ENCODE measurements at places on chromosomes 11 and 22.

GRCh38 chr11:35623621-35624168, 5.4 kb downstream of the FJX1 start:
- H3K27me3 ChIP-seq, result peaks cover 55% of the 10 kb centered on the region
- H3K4me3 ChIP-seq, result no peak overlapping the region
- peaks cover 8% of the 10 kb centered on the region for H3K4me1 ChIP-seq
- H3K36me3 ChIP-seq, result no peaks in the 10 kb centered on the region
- H3K27ac ChIP-seq, result no peak overlapping the region

GRCh38 chr11:69301081-69301454, 7.1 kb downstream of the MYEOV start:
- H3K36me3 ChIP-seq, result peaks cover 2% of the 10 kb centered on the region
- no peak for DNase-seq
- no peak overlapping the region for H3K4me3 ChIP-seq

- peaks cover 71% of the 10 kb centered on the region for H3K4me1 ChIP-seq
- no peak for DNase-seq
- H3K36me3 ChIP-seq, result peaks cover 37% of the 10 kb centered on the region
- no peak overlapping the region for H3K4me3 ChIP-seq
These were observed 97.7 kb downstream of the CD44 start for GRCh38 chr11:35236667-35237003.

- DNase-seq, result no peak
- H3K27ac ChIP-seq, result no peak overlapping the region
- H3K36me3 ChIP-seq, result no peaks in the 10 kb centered on the region
- no peak overlapping the region for H3K4me3 ChIP-seq
- no peaks in the 10 kb centered on the region for H3K27me3 ChIP-seq
- H3K4me1 ChIP-seq, result no peaks in the 10 kb centered on the region
These were observed 108.4 kb downstream of the FAT3 start for GRCh38 chr11:92332986-92333385.

GRCh38 chr11:76185511-76185910, 20.8 kb downstream of the WNT11 start:
- peaks cover 23% of the 10 kb centered on the region for H3K27me3 ChIP-seq
- DNase-seq, result no peak
- peaks cover 2% of the 10 kb centered on the region for H3K4me1 ChIP-seq
- H3K36me3 ChIP-seq, result no peaks in the 10 kb centered on the region
- no peak overlapping the region for H3K4me3 ChIP-seq

DNA sequence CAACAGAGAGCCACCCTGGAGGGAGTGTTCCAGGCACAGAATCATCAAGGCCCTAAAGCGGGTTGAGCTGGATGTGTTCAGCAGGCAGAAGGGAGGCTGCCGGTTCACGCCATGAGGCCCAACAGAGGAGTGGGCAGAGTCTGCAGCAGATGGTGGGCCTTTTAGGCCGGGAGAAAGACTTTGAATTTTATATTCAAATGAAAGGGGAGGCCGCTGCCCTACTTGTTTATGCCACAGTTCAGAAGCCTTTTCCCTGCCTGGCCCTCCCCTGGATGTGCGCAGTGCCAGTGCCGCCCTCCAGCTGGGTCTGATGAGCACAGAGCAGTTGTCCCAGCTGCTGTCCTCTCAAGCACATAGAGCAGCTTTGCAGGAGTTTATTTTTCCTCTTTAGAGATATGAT, 46.9 kb upstream of the TTC12 start:
- no peak overlapping the region for H3K27ac ChIP-seq
- no peak for DNase-seq
- H3K4me1 ChIP-seq, result no peaks in the 10 kb centered on the region

DNA sequence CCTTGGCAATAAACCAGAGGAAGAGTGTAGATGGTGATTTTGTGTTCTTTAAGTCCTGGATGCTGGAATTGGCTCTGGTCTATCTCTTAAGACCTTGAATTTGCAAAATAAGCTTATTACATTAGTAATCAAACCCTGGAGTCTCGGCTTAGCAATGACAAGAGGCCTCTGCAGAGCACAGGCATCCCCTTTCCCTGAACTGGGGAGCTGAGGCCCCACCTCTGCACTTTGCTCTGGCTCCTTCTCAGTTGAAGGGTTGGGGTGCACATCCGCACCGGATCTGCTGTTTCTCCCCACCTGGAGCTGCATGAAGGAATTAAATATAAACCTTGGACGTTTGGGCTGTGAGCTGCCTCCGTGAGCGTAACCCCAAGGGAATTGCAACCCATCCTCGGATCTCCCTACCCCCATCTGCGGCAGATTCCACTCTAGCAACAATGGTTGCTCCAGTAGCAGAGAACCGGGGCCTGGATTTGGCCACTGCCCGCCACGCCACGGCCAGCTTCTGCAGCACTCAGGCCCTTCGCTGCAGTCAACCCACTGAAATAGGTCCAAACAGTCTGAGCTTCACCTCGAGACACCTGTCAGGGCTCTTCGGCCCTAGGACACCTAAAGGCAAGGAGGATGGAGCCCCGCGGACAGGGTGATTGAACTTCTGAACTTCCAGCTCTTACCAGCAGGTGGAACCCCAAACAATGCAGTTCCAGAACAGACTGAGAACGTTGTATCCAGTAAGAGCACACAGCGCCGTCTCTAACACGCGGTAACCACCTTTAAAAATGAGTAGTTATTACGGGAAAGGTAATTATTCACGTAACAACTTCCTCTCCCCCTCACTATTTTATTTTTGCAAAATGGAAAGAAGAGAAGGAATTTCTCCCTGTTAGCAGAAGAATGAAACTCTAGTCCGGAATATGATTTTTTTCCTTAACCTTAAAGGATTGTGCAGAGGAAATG, 54.8 kb upstream of the CAPRIN1 start:
- peaks cover 9% of the 10 kb centered on the region for H3K4me1 ChIP-seq
- H3K4me3 ChIP-seq, result no peak overlapping the region
- peaks cover 50% of the 10 kb centered on the region for H3K27me3 ChIP-seq
- no peak overlapping the region for H3K27ac ChIP-seq
- DNase-seq, result peak; percentile 83

DNA sequence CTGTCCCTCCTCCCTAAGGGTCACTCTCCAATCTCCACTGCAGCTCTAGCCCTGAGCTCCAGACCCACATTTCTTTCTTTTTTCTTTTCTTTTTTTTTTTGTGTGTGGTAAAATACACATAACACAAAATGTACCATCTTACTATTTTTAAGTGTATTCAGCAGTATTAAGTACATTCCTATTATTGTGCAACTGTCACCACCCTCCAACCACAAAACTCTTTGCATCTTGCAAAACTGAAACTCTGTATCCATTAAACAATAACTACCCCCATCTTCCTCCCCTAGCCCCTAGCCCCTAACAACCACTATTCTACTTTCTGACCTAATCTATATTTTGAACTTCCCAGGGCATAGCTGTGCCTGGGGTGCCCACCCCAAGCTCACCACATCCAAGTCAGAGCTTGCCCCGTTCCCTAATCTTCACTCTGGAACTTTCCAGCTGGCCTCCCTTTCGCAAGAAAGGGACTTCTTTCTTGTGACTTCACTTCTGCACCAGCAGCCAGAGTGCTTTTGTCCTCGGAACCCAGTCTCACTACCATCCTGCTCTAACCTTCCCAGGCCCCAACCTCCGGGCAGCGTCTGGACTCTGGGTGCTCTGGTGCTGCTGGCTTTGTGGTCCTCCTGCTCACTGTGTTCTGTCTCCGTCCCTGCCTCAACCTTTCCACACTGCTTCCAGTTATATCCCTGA, 30.7 kb downstream of the PARVG start:
- no peak overlapping the region for H3K27ac ChIP-seq
- H3K27me3 ChIP-seq, result no peaks in the 10 kb centered on the region
- no peak overlapping the region for H3K4me3 ChIP-seq
- no peak for DNase-seq
- H3K4me1 ChIP-seq, result peaks cover 15% of the 10 kb centered on the region

- no peak for DNase-seq
- no peaks in the 10 kb centered on the region for H3K27me3 ChIP-seq
- no peaks in the 10 kb centered on the region for H3K4me1 ChIP-seq
- no peak overlapping the region for H3K27ac ChIP-seq
- H3K36me3 ChIP-seq, result no peaks in the 10 kb centered on the region
These were observed 429.6 kb downstream of the BRD1 start for GRCh38 chr22:49398115-49398514.

- H3K4me3 ChIP-seq, result no peak overlapping the region
- peaks cover 18% of the 10 kb centered on the region for H3K36me3 ChIP-seq
- H3K4me1 ChIP-seq, result peaks cover 4% of the 10 kb centered on the region
- no peak for DNase-seq
These were observed 35.9 kb downstream of the PPFIBP2 start for GRCh38 chr11:7549681-7550080.

DNA sequence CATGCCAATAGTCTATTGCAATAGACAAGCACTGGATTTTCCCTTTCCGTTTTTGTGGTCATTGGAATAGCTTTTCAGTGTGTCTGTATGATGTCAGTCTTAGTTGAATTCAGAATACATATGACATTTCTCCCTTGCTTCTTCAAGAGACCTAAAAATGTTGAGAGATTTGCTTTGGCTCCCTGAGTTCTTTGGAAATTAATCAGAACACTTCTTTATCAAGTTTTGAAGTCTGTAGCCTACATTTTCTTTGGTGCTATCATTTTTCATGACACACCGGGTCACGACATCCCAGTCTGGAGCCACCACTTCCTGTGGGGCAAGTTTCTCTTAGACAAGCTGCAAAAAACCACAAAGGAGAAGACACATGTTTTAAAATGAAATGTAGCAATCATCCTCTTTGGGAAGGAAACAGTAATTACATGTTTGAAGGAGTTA, 847.1 kb downstream of the OPCML start:
- H3K27ac ChIP-seq, result no peak overlapping the region
- no peaks in the 10 kb centered on the region for H3K27me3 ChIP-seq
- H3K4me3 ChIP-seq, result no peak overlapping the region
- no peaks in the 10 kb centered on the region for H3K36me3 ChIP-seq
- DNase-seq, result no peak

DNA sequence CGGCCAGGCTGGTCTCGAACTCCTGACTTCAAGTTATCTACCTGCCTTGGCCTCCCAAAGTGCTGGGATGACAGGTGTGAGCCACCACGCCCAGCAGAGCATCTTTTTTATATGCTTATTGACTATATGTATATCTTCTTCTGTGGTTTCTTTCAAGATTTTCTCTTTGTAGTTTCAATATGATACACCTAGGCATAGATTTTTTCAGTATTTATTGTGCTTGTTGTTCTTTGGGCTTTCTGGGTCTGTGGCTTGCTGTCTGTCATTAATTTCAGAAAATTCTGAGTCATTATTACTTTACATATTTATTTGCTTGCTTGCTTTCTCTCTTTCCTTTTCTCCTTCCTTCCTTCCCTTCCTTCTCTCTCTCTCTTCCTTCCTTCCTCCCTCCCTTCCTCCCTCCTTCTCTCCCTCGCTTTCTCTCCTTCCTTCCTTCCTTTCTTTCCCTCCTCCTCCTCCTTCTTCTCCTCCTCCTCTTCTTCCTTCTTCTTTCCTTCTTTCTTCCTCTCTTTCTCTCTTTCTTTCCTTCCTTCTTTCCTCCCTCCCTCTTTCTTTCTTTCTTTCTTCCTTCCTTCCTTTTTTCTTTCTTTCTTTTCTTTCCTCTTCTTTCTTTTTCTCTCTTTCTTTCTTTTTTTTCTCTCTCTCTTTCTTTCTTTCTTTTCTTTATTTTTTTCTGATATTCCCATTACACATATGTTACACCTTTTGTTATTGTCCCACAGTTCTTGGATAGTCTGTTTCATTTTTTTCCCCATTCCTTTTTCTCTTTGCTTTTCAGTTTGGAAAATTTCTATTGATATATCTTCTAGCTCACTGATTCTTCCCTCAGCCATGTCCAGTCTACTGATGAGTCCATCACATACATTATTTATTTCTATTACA, 10.9 kb upstream of the DCHS1 start:
- H3K4me1 ChIP-seq, result peaks cover 48% of the 10 kb centered on the region
- peaks cover 4% of the 10 kb centered on the region for H3K36me3 ChIP-seq
- no peak overlapping the region for H3K4me3 ChIP-seq
- peak overlapping the region; percentile 30 for H3K27ac ChIP-seq
- DNase-seq, result no peak

DNA sequence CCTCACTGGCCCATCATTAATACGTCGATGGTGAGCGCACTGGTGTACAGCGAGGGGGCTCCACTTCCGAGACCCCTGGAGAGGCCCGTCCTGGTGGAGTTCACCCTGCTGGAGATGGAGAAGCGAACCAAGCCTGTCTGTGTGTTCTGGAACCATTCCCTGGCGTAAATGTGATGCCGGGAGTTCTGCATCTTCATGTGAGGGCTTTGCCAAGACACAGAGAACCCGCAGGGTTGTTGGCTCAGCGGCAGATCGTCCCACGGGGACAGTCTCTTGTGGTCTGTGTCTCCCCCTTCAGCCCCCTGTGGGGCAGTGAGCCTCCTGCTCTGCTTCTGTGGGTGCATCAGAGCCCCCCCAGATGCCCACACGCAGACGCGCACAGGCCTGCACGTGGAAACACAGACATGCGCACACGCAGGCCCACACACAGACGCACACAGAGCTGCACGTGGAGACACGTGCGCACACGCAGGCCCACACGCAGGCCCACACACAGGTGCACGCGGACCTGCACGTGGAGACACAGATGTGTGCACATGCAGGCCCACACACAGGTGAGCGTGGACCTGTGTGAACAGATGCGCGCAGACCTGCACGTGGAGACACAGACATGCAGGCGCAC, 55.8 kb upstream of the PRODH start:
- no peak overlapping the region for H3K4me3 ChIP-seq
- DNase-seq, result no peak
- no peaks in the 10 kb centered on the region for H3K36me3 ChIP-seq
- H3K4me1 ChIP-seq, result no peaks in the 10 kb centered on the region
- no peak overlapping the region for H3K27ac ChIP-seq

- no peaks in the 10 kb centered on the region for H3K27me3 ChIP-seq
- H3K27ac ChIP-seq, result no peak overlapping the region
- H3K36me3 ChIP-seq, result peaks cover 13% of the 10 kb centered on the region
- H3K4me1 ChIP-seq, result no peaks in the 10 kb centered on the region
- DNase-seq, result no peak
These were observed 18.5 kb upstream of the TMEM184B start for GRCh38 chr22:38291201-38291777.

DNA sequence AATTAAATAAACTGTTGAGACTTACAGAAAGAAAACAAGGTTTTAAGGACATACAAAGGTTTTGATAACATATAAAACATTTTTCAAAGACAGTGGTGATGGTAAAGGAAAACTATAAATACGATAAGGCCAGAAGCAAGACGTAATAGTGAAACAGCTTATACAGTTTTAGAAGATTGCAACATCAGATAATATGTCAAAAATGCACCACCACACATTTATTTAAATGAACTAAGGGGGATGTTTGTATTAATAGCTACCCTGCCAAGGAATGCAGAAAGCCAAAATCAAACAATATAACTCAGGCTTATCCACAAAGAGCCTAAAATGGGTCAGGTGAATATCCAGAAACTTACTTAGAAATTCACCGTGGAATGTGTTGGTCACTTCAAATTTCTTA, 981.6 kb upstream of the FAT3 start:
- no peak overlapping the region for H3K4me3 ChIP-seq
- no peak for DNase-seq
- H3K27ac ChIP-seq, result no peak overlapping the region
- H3K4me1 ChIP-seq, result no peaks in the 10 kb centered on the region
- no peaks in the 10 kb centered on the region for H3K36me3 ChIP-seq

GRCh38 chr11:82682003-82682751, 51.5 kb downstream of the FAM181B start:
- DNase-seq, result peak; percentile 27
- no peaks in the 10 kb centered on the region for H3K36me3 ChIP-seq
- H3K4me1 ChIP-seq, result no peaks in the 10 kb centered on the region
- no peak overlapping the region for H3K4me3 ChIP-seq
- H3K27ac ChIP-seq, result peak overlapping the region; percentile 34
- peaks cover 19% of the 10 kb centered on the region for H3K27me3 ChIP-seq

- peaks cover 22% of the 10 kb centered on the region for H3K27me3 ChIP-seq
- DNase-seq, result peak; percentile 50
- H3K27ac ChIP-seq, result peak overlapping the region; percentile 70
- peaks cover 49% of the 10 kb centered on the region for H3K4me1 ChIP-seq
These were observed 1.5 kb upstream of the PHRF1 start for GRCh38 chr11:574632-575312.
